ENCODE measurements at places on chromosomes 16 and 17.
A peak's percentile ranks its signal among the peaks of the same experiment; 100 is the strongest.

DNA sequence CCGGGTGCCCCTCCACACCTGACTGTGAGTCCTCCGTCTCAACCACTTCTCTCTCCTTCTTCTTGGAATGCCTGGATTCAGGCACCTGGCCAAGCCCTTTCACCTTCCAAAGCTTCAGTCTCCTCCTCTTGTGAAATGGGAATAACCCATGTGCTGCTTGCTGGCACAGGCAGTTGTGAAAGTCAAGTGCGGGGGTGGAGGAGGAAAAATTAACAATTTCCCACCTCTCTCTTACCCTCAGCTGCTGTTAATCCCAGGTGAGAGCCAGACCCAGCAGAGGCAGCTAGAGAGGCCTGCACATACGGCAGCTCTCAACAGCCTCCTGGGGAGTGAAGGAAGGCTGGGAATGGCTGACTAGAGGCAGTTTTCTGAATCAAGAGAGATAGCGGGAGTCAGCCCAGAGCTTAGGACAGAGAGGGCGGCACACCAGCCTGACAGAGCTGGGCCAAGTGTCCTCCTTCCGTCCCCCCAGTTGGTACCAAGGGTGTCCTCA is 77.9 kb upstream of the LGALS9 start:
- no peak for DNase-seq

DNA sequence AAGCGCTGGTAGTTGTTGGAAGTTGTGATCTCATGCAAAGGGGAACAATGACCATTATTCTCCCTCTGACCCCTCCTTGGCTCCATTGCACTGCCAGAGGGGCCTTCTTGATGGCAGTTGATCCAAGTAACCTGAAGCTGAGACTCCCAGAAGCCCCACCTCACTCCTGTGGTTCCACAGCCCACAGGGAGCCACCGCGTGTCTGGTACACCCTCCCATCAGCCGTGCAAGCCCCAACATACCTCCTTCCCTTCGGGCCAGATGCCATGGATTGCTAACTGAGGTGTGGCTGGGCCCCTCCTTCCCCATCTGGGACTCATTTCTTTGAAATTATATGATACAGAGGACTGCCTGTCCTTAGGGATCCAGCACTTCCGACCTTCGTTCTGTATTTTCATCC is 17.8 kb downstream of the SAP30BP start:
- DNase-seq = no peak

DNA sequence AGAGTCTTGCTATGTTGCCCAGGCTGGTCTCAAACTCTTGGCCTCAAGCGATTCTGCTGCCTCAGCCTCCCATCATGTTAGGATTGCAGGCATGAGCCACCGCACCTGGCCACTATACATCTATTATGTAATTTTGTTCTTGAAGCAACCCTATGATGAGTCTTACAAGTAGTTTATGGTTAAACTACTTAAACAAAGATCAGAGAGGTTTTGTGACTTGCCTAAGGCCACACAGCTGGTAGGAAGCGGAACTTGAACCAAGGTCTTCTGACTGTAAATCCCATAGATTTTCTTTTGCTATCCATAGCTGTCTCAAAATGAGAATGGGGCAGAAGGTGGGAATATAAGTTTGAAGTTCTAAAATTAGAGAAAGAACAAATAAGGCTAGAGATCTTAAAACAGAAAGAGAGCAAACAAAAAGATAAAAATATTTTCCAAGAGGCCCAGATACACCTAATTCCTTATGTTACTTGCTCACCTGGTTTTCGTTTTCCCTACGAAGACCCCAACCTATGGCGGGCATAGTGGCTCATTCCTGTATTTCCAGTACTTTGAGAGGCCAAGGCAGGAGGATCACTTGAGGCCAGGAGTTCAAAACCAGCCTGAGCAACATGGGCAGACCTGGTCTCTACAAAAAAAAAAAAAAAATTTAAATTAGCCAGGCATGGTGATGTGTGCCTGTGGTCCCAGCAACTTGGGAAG is 32.4 kb downstream of the VWA3A start:
- DNase-seq = no peak

DNA sequence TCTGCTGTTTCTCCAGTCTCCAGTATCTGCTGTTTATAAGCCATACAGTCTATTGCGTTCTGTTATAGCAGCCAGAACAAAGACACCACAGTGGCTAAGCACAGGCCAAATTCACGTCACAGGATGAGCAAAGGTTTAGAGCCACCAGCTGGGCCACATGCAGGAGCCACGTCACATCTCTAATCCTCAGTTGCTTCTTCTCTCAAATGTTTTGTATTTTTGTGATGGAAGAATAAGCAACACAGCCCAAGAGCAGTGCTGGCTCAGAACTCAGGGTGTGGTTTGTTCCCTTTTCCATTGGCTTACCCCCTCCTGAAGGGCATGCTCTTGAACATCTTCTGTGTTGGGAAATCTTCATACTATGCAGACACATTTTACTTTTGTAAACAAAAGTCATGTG is 309.4 kb upstream of the CDH5 start:
- peak; percentile 36 for DNase-seq

GRCh38 chr17:81869221-81870130 is 1.7 kb downstream of the ARHGDIA start:
- DNase-seq = peak; percentile 25

- peak; percentile 41 for DNase-seq
Measured at GRCh38 chr16:69049146-69049545, 56.3 kb upstream of the HAS3 start.

- DNase-seq = no peak
Measured at GRCh38 chr16:69293401-69293800, 17.7 kb upstream of the VPS4A start.

DNA sequence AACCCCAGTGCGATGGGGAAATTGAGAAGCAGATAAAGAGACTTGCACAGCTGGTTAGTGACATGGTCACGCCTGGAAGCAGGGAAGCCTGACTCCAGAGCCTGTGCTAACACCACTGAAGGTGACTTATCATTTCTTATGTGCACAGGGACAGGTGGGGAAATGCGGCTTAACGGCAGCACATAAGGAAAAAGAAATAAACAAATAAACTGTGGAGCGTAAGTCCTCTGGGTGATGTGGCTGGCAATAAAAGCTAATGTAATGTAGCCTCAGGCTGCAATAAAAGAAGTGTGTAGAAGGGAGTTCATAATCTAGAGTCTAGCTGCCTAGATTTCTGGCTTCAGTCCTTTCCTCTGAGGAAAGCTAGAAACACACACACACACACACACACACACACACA is 10.6 kb downstream of the CDH11 start:
- no peak for DNase-seq

DNA sequence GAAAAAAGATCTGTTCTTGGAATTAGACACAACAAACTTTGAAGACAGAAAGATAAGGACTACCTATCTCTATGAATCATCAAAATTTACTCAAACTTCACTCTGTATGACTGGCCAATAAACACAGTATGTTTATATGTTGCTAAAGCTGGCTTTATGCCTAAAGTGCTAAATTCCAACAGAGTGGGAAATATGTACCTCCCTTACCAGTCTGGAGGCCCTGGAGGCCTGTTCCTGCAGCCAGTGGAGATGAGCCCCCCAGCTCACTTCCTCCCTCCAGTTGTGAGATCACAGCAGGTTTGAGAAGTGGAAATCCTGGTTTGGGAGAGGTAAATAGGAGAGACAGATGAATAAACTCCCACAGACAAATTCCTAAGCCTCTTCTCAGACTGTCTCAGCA is 9.0 kb downstream of the ZNF23 start:
- no peak for DNase-seq

DNA sequence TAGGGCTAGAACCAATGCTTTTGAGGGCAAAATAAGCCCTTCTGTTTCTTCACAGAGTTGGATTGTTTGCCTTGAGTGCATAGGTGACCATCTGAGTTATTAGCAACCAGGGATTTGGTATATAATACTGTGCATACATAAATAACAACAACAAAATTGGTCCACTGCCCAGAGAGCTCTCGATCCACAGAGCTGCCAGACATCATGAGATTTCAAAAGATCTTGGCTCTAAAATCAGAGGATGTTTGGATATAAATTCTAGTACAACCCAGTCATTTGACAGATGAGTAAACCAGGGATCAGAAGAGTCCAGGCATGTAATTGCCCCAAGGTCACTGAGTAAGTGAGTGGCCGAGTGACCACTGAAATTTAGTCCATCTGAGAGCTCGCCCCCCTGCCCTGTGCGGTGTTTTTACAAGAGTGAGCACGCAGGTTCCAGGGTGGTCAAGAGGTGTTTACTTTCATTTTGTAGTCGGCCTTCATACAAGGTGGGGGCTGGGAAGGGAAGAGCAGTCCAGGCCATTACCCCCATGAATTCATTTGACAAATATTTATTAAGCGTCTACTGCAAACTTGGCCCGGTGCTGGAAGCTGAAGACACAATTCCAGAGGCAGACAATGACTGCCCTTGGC is 1.8 kb upstream of the MT2A start:
- DNase-seq = peak; percentile 93

- no peak for DNase-seq
Measured at GRCh38 chr17:50311112-50311460, 34.8 kb upstream of the XYLT2 start.

DNA sequence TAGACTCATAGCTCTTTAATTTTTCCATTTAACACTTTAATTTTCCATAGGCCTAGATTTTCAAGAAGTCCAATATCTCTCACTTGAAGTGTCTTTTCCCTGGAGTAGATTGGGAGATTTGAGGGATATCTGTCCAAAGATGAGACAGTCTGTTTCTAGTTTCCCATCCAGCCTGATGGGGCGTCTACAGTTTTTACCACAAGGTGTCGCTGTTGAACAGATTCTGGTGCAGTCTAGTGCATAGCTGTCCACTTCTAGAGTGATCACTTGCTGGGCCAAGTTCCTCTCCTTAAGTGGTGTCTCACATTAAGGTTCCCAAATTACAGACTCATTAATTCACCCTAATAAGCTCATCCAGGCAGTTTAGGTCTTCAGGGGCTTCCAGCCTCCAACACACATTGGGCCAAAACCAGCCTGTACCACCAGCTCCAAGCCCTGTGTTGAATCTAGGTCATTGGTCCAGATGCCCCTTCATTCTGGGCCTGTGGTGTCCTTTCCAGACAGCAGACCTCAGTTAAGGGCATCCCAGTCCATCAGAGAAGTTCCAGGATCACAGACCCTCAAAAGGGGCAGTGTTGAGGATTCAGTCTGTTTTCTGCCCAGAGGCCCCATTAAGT is 9.4 kb downstream of the SNX20 start:
- DNase-seq = peak; percentile 52

Data from foreskin fibroblast (primary cell).